D341Med (cell line): ENCODE measurements at places on chromosomes 1 and 21.

DNA sequence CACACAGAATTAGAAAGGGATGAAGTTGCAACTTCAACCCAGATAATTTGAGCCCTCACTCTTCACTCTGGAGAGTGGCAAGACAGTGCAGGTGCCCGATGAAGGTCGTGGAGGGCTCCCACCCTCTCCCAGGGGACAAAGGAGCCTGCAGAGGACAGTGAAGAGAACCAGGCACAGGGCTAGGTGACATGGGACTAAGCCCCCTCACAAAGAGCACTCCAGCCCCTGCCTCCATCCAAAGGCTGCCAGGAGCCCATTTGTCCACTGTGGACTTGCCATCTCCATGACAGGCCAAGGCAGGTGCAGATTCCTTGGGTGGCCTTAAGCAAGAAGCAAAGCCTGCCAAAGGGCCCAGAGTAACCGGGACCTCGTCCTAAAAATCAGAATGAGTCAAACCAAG is 15.1 kb downstream of the ERRFI1 start:
- no peak for DNase-seq

- DNase-seq = no peak
Measured at GRCh38 chr1:186295980-186296379, 79.1 kb downstream of the TPR start.

GRCh38 chr1:156905651-156906050 is 12.1 kb downstream of the PEAR1 start:
- DNase-seq = no peak

DNA sequence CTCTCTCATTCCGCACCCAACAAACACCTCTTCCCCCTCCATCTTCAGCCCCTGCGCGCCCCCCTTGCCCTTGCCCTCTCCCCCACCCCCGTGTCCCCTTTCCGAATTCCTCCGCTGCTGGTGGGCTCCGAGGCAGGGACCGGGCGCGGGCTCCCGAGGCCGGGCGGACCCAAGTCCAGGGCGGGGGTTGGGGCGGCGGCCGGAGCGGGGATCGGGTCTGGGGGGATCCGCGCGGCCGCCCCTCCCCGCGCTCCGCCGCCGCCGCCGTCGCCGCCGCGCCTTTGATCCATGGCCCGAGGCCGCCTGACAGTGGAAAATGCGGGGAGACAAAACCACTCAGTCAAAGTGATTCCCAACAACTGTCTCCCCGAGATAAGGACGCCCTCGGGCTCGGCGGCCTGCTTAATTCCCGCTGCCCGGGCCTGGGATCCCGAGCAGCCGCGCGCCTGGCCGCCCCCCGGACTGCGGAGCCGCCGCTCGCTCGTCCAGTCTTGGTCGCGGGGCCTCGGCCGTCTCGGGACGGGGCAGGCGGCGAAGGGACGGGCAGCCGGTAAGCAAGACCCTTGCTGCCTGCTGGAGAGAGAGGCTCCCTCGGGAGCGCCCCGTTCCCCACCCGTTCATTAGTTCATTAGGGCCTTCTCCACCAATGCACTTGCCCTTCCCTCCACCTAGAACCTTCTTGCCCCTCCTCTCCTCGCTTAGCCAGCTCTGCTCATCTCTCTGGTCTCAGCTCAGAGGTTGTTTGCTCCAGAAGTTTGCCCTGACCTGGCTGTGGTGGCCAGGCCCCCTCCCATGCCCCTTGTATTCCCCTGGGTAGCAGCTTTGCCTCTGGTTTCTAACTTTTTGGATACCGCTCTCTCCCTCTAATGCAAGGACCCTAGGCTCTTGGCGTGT is 86.4 kb downstream of the PAX7 start:
- DNase-seq = no peak

GRCh38 chr21:33370305-33370704 is 32.9 kb upstream of the IFNGR2 start:
- no peak for DNase-seq

GRCh38 chr1:39368045-39368444 is 123.4 kb upstream of the BMP8A start:
- DNase-seq = no peak
